ENCODE measurements at places on chromosomes 4 and X.

- peak; percentile 31 for DNase-seq
Measured at GRCh38 chrX:69232945-69233344, 67.7 kb upstream of the PJA1 start.

GRCh38 chrX:148923631-148924030, 423.2 kb downstream of the AFF2 start:
- no peak for DNase-seq

DNA sequence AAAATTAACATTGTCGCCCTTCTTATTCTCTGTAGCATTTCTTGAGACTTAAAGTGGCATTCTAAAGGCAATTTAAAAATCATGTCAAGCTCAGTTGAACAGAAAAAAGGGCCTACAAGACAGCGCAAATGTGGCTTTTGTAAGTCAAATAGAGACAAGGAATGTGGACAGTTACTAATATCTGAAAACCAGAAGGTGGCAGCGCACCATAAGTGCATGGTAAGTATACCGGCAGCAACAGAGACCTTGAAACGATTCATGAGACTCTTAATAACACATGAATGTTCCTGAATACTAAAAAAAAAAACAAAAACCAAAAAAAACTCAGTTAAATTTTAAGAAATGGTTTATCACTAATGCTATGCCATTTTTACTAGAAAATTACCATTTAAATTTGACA, 82.4 kb upstream of the HPRT1 start:
- DNase-seq, result peak; percentile 42

- DNase-seq, result no peak
Measured at GRCh38 chr4:165472943-165473676, 94.3 kb downstream of the CPE start.

- DNase-seq, result peak; percentile 66
Measured at GRCh38 chr4:56048702-56049431, 100.1 kb downstream of the CEP135 start.

GRCh38 chrX:1767026-1767425, 152.2 kb downstream of the ASMT start:
- no peak for DNase-seq

GRCh38 chr4:15186149-15186548, 183.9 kb downstream of the CPEB2 start:
- peak; percentile 88 for DNase-seq

DNA sequence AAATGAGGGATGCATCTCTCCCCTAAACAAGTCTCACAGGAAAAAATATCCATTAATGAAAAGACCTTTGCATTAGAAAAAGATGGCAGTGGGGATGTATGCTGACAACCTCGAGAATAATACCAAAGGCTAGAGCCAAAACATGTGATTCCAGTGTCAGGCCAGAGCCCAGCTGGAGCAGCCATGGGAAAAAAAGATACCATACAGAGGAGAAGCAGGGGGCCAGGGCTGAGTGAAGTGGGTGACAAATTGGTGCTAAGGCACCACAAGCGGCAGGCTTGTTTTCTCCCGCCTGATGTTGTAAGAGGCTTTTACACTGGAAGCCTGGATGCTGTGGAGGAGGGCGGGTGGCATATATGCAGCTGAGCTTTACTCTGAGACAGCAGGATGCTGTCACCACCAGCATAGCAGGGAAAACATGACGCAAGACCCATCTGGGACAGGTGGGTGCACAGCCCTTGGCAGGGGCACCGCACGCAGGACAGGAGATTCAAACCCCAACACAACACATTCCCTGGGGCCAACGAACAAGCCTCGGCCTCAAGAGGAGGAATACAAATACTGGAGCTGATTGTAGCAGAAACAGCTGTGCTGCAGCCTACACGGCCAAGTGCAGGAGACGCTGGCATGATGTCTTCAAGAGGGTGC, 91.9 kb downstream of the TSPAN5 start:
- DNase-seq, result peak; percentile 54

GRCh38 chrX:65697915-65698796, 30.7 kb downstream of the MSN start:
- DNase-seq, result peak; percentile 25

- DNase-seq, result peak; percentile 68
Measured at GRCh38 chr4:183823434-183823833, 81.7 kb upstream of the STOX2 start.

Measured in fibroblast of skin of scalp (primary cell).